ENCODE measurements at places on chromosomes 6 and 20.

DNA sequence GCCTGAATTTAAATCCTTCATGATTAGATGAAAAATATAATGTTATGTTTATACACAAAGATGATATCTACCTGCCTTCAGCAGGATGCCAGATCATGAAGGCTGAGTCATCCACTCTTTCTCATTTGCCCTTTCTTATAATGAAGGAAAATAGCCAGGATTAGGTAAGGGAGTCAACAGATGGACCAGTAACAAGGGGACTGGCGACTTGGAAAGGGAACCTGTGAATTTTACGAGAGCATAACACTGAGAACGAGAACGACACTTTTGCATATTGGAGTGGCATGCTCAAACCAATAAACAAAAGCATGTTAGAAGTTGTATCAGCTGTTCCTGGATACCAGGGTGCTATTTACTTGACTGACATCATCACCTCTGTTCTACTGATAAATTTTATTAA lies 154.0 kb downstream of the LAMP5 start:
- no peak for DNase-seq

GRCh38 chr6:147544420-147544819 lies 35.9 kb downstream of the SAMD5 start:
- no peak for DNase-seq

GRCh38 chr6:55729665-55730064 lies 145.7 kb downstream of the BMP5 start:
- DNase-seq = no peak

DNA sequence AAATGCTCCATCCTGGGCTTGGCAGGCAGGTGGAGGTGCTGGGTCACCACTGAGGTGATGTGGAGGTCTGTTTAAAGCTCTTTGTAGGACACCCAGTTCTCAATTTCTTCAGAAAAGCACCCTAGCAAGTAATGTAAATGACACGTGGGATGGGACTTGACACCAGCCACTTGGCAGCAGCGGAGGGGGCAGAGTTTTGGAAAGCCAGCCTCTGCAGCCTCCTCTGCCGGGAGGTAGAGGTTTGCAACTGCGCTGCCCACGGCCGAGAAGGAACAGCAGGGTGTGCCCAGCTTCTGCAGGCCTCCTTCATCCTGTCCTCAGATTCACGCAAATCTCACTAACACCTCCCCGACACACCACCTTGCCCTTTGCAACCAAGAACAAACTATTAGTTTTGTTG lies 77.3 kb downstream of the RAMACL start:
- no peak for DNase-seq

DNA sequence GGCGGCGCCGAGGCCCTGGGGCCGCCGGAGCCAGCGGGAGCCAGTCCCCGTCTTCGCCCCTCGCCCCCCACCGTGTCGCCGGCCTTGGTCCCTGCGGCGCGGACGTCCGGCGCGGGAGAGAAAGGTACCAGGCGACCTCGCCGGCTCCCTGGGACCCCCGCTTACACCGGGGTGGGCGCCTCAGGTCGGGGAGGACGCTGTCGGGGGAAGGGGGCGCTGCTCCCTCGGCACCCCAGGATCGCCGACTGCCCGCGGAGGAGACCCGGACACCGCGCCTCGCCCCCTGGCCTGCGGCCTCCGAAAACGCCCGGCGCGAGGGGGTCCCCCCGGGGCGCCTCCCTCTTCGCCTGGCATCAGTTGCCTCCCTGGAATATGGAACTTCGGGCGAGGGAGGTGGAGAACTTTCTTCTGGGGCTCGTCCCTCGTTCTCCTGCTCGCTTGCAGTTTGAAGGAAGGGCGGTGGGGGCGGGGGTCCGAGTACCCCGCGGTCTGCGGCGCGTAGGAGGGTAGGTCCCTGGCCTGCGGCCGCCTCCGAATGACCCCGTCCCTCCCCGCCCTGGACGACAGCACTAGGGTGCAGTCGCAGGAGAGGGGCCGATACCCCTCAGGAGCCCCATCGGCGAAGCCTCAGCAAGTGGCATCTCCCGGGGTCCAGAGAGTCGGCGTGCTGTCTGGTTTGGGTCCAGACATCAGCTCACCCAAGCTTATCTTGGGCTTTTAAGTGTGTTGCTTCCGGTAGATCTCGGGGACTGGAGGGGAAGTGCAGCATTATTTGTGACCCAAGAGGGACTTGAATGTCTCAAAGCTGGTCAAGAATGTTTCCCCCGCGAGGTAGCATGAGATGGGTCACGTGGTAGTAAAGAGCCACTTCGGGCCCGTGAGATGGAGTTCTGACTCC lies 549 bp downstream of the ANKRD6 start:
- no peak for DNase-seq

GRCh38 chr6:135617222-135617621 lies 119.7 kb upstream of the AHI1 start:
- DNase-seq = no peak

- DNase-seq = peak; percentile 43
Observed at GRCh38 chr6:56314683-56315523, 67.5 kb upstream of the COL21A1 start.

DNA sequence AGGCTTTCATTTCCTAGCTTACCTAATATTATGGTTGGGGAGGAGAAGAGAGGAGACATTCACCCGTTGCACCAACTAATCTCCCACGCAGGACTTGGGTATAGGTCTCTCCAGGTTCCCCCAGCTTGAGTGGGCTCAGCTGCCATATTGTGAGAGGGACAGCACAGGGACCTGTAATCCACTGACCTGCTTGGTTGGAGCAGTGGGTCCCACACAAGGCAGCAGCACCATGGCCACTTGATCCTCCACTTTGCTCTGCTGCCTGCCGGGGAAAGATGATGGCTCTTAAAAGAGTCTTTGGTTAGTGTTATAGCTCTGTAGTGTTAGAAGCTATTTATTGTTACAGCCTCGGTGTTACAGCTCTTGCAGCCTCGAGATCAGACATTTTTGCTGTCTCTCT lies 22.5 kb upstream of the ECHDC1 start:
- DNase-seq = no peak

GRCh38 chr20:10543480-10543879 lies 108.4 kb downstream of the SLX4IP start:
- DNase-seq = no peak

All from EH (cell line).